PC-3 (cell line): ENCODE measurements at places on chromosomes 6 and 20. TPM values are rescaled to one million over a fixed set of nuclear protein-coding genes. Genes with fewer than 3 reads are reported as not detected.

The HLA-DMB gene
- total RNA-seq, result not detected in 2 replicates

The PAK5 gene
- not detected in 2 replicates for total RNA-seq

The EMILIN3 gene
- not detected in 2 replicates for total RNA-seq

The SIGLEC1 gene
- total RNA-seq, result not detected in 2 replicates

The NMBR gene
- not detected in 2 replicates for total RNA-seq

The DOK5 gene
- not detected in 2 replicates for total RNA-seq

The TFAP2C gene
- 36.3 and 37.6 TPM in 2 replicates for total RNA-seq

The OPN5 gene
- not detected in 2 replicates for total RNA-seq

DNA sequence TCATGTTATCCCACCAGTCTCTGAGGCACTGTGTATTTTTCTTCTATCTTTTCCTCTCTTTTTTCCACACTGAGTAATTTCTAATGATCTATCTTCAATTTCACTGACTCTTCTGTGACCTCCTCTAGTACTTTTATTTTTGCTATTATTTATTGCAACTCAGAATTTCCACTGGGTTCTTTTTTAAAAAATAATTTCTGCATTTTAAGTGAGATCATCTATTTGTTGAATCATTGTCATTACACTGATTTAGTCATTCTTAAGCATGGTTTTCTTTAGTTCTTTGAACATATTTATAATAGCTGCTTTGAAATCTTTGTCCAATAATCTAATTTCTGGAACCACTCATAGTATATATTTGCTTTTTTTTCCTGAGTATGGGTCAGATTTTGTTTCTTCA, 96.7 kb upstream of the SLC22A16 start:
- no peaks in the 10 kb centered on the region for H3K4me1 ChIP-seq
- no peak for DNase-seq
- no peak overlapping the region for H3K4me3 ChIP-seq

DNA sequence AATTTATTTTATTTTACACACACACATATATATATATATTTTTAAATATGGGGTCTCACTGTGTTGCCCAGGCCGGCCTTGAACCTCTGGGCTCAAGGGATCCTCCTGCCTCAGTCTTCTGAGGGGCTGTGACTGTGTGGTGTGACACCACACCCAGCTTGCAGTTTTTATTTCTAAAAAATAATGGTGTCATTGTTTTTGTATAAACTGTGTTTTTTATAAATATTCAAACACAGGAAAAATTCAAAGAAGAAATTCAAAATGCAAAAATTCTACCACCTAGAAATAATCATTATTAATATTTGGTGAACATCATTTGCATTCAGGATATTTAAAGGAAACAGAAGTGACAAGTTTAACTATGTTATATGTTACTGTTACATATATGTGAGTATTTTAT, 3.1 kb downstream of the CCDC28A start:
- H3K4me1 ChIP-seq, result peaks cover 7% of the 10 kb centered on the region
- H3K36me3 ChIP-seq, result no peaks in the 10 kb centered on the region
- no peak for DNase-seq

DNA sequence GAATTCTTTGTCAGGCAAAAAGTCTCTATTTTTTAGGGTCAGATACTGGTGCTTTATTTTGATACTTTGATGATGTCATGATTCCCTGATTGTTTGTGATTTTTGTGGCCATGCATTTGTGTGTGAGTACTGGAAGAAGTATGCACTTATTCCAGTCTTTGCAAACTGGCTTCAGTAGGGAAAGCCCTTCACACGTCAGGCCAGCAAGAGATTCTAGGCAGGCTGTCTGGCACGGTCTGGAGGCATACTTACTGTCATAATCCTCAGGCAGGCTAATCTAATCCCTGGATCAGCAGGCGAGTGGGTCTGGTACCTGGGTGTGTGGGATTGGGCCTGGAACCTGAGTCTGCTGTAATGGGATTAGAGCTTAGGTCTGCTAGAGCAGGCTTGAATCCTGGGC, 391.8 kb upstream of the MMS22L start:
- no peak for DNase-seq
- H3K4me1 ChIP-seq, result no peaks in the 10 kb centered on the region
- H3K27me3 ChIP-seq, result no peaks in the 10 kb centered on the region
- H3K27ac ChIP-seq, result no peak overlapping the region

DNA sequence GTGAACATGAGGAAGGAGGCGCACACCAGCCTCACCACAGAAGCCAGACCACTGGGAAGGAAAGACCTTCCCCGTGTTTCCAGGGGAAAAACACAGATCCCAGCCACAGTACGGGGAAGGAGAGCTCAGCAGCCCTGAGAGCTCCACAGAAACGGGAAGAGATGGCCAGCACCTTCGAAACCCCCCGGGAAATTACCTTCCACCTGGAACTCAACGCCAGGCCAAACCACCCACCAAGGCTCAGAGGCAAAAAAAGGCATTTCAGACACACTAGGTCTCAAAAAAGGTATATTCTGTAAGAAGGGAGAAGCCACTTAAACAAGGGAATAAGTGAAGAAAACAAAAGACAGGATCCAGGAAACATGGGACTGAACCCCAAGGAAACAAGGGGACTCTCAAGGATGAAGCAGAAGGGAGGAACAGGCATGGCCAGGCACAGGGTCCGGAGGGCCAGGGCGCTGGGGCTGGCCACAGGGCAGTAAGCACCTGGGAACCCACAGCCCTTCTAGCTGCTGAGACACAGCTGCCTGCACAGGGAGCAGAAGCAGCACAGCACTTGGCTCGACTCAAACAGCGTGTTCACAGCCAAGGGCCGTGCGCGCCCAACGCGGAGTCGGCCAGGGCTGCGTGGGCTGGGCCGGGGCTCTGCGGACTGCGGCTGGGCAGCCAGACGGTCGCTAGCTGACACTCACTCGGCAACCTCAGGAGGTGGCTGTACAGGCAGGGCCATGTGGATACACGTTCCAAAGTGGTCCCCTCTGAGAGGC, 44.6 kb downstream of the TAF4 start:
- H3K4me1 ChIP-seq, result no peaks in the 10 kb centered on the region
- no peak overlapping the region for H3K4me3 ChIP-seq
- DNase-seq, result no peak
- H3K27me3 ChIP-seq, result no peaks in the 10 kb centered on the region
- no peaks in the 10 kb centered on the region; the same call in 1 of the 2 replicates for H3K36me3 ChIP-seq

DNA sequence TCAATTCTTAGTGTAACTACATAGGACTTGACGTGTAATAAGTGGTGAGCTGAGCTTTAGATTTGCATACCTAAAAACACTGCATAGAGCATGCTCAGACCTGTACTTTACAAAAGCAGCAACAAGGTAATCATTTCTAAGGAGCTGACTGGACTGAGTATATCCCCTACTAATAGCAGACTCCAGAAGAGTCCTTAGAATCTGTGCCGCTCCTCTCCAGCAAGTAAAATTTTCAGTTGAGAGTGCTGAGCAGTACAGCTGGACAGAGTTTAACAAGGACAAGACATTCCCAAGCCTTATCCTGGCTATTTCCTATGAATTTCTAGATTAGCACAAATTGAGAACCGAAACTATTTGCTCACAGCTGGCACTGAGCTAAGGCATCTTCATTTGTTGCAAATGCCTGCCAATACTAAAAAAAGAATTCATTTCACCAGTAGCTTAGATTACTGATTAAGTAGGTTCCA, 26.1 kb upstream of the KLHL31 start:
- no peak overlapping the region for H3K4me3 ChIP-seq
- no peak for DNase-seq
- H3K27ac ChIP-seq, result no peak overlapping the region
- no peaks in the 10 kb centered on the region for H3K27me3 ChIP-seq

DNA sequence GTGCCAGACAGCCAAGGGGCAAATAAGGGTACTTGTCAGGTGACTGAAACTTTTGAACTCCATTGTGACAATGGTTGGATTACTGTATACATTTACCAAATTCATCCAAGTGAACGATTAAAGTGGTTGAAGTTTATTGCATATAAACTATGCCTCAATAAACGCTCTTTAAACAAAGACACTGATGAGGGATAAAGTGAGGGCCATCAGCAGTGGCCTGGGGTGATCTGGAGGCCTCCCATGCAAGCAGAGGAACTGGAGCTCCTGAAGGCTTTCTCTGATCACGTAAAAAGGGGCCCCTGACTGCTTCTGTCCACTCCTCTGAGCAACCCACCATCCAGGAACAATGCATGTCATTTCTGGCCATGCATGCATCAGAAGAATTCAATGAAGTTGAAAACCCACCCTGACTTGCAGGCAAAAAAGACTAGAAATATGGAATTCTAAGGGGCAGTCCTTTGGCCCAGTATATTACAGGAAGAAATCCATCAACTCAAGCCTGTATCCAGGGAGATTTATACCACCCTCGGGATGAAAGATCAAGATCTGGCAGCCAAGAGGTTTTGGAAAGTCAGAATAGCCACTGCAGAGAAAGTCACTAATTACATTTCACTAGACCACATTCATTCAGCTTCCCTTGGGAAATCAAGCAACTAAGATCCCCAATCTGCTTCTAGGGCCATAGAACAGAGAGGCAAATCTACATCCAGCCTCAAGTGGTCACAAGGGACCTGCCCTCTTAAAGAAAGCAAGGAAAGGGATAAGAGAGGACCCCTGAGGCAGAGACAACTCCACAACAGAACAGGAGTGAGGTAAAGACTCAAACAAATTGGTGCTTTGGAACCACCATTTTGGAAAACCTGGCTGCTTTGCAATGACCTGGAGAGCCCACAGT, 31.7 kb upstream of the RAB22A start:
- H3K27me3 ChIP-seq, result no peaks in the 10 kb centered on the region
- H3K27ac ChIP-seq, result no peak overlapping the region

- DNase-seq, result peak; percentile 69
Observed at GRCh38 chr6:28896505-28897368, 27.0 kb downstream of the TRIM27 start.

DNA sequence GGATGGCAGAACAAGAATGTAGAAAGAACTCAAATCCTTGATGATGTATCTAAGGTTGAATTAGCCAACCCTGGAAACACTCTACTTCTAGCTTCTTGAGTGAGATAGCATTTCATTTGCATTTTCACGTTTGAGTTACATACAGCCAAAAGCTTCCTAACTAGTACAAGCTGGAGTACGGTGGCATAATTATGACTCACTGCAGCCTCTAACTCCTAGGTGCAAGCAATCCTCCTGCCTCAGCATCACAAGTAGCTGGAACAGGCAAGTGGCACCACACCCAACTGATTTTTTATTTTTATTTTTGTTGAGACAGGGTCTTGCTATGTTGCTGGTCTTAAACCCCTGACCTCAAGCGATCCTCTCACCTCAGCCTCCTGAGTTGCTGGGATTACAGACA, 36.5 kb upstream of the STK35 start:
- no peak overlapping the region for H3K27ac ChIP-seq
- no peak for DNase-seq
- H3K4me1 ChIP-seq, result no peaks in the 10 kb centered on the region
- peaks cover 74% of the 10 kb centered on the region for H3K27me3 ChIP-seq

- 0 out of 2 replicates have a peak, but pooled peaks cover 1% of the 10 kb centered on the region for H3K4me1 ChIP-seq
- no peaks in the 10 kb centered on the region for H3K27me3 ChIP-seq
- H3K27ac ChIP-seq, result no peak overlapping the region
- DNase-seq, result peak; percentile 13
Observed at GRCh38 chr6:74936886-74937285, 269.0 kb downstream of the COL12A1 start.

DNA sequence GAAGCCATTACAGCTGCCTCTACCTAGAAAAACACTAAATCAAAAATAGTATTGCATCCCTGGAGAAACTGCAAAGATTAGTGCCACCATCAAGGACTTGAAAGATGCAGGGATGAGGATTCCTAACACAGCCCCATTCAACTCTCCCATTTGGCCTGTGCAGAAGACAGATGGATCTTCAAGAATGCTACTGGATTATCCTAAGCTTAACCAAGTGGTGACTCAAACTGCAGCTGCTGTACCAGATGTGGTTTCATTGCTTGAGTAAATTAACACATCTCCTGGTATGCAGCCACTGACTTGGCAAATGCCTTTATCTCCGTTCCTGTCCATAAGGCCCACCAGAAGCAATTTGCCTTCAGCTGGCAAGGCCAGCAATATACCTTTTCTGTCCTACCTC, 117.4 kb downstream of the TBC1D32 start:
- no peak overlapping the region for H3K27ac ChIP-seq
- H3K4me1 ChIP-seq, result no peaks in the 10 kb centered on the region
- no peak overlapping the region for H3K4me3 ChIP-seq
- H3K36me3 ChIP-seq, result no peaks in the 10 kb centered on the region
- DNase-seq, result no peak

GRCh38 chr20:4027590-4028265, 12.4 kb upstream of the RNF24 start:
- no peak for DNase-seq
- H3K4me3 ChIP-seq, result no peak overlapping the region
- no peaks in the 10 kb centered on the region for H3K27me3 ChIP-seq
- H3K27ac ChIP-seq, result no peak overlapping the region

GRCh38 chr6:82555801-82556200, 192.2 kb downstream of the TPBG start:
- DNase-seq, result peak; percentile 70
- H3K36me3 ChIP-seq, result no peaks in the 10 kb centered on the region
- no peak overlapping the region for H3K4me3 ChIP-seq
- H3K27me3 ChIP-seq, result no peaks in the 10 kb centered on the region
- peaks cover 5% of the 10 kb centered on the region for H3K4me1 ChIP-seq

DNA sequence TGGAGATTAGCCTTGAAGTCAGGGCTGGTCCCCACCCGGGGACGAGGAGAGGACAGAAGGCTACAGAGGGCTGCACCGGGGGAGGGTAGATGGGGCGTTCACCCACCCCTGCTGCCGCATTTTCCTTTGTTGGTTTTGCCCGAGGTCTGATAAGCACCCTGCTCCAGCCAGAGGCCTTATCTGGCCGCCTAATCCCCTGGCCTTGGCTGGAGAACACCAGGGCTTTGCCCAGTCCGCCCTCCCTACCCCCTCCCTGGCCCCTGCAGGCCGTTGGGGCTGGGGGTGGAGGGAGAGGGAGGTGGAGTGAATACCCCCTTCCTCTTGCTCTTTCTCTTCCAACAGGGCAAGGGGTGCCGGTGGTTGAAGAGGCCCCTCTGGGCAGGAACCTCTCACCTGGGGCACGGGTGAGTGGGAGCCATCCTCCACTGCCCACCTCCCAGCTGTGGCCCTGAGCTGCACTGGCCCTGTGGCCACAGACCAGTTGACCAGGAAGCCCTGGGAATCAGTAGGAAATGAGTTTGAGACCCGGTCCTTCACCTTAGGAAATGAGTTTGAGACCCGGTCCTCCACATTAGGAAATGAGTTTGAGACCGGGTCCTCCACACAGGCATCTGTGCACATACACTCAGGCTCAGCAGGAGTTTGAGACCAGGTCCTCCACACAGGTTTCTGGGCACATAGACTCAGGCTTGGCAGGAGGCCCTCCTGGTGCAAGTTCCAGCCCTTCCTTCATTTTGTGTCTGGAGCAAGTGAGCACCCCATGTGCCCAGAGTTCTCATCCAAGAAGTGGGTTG, 12.0 kb upstream of the GATA5 start:
- no peaks in the 10 kb centered on the region for H3K27me3 ChIP-seq
- no peaks in the 10 kb centered on the region for H3K36me3 ChIP-seq
- H3K4me3 ChIP-seq, result no peak overlapping the region
- peaks cover 21% of the 10 kb centered on the region for H3K4me1 ChIP-seq
